ENCODE measurements at places on chromosomes 12 and 14.
A peak's percentile ranks its signal among the peaks of the same experiment; 100 is the strongest.

DNA sequence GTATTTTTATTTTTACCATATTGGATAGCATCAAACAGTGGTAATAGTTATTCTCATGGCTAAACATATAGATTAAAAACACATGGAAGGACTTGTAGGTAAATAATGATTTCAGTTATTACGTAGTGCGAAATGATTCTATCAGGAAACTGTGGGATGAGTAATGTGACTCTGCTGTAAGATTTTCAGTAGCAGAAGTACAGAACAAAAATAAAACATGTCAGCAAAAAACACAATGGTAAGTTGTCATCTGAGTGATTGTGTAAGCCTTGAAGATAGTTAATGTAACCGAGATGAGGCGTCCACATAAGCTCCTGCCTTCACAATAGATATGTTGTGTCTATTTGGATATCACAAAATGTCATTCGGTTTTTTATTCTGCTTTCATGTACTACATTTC, 99.8 kb downstream of the BORCS5 start:
- no peak for DNase-seq

DNA sequence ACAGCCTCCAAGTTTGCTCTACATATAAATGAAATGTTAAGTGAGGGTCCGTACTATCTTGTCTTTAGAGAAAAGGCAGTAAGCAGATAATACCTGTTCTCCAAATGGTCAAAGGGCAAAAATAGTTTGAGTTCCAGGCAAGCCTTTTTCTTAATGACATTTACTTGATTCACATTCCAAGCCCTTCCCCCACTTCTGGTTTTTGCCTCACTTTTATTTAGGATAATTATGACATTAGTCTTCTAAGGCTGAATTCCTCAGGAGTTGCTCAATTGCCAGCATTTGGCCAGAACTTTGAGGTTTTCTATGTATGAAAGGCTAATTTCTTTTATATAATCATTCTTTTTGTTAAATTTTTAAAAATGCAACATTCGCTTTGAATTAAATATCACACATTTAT, 62.5 kb upstream of the DUSP6 start:
- DNase-seq, result no peak

- DNase-seq, result no peak
Observed at GRCh38 chr12:14982991-14983390, 10.1 kb downstream of the PDE6H start.

- no peak for DNase-seq
Observed at GRCh38 chr14:22559041-22559440, 30.0 kb downstream of the DAD1 start.

- DNase-seq, result no peak
Observed at GRCh38 chr14:102693006-102693755, 84.1 kb upstream of the TRAF3 start.

DNA sequence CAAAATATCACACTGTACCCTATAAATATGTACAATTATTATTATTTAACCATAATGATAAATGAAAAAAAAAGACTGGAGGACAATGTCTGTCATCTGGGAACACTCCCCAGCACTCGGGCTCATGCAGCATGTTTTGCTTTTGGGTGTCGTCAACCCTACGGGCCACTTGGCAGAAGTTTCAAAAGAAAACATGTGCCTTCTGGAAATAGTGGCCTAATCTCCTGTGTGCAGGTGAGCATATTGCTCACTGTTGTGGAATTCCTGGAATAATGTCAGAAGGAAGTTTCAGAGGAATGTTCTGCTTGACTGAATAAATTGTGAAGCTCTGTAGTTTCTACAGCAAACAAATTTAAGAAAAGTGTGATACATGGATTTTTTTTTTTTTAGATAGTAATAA, 298.3 kb downstream of the SSPN start:
- DNase-seq, result no peak

DNA sequence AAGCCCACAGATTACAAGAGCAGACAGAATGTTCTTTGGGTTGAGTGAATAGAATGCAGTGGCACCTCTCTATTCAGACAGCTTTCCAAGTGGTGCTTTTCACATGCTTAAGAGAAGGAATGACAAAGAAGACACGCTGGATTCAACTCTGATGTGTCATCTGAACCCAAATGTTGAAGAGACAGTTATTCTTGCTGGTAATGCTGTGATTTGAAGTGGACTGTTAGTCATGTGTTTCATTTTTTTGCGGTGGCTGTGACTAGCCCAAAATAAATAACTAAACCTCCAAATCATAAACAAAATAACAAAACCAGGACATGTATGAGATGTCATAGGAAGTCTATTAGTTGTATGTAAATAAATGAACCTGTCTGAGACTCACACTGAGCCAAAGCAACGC, 391.8 kb upstream of the PRICKLE1 start:
- no peak for DNase-seq

- DNase-seq, result no peak
Observed at GRCh38 chr12:51953089-51953488, 1.6 kb downstream of the ACVR1B start.

GRCh38 chr12:27462151-27462694, 15.7 kb downstream of the SMCO2 start:
- no peak for DNase-seq

- no peak for DNase-seq
Observed at GRCh38 chr14:77206877-77207389, 25.3 kb downstream of the TMEM63C start.

GRCh38 chr14:56149995-56150394, 31.8 kb downstream of the PELI2 start:
- DNase-seq, result peak; percentile 7

DNA sequence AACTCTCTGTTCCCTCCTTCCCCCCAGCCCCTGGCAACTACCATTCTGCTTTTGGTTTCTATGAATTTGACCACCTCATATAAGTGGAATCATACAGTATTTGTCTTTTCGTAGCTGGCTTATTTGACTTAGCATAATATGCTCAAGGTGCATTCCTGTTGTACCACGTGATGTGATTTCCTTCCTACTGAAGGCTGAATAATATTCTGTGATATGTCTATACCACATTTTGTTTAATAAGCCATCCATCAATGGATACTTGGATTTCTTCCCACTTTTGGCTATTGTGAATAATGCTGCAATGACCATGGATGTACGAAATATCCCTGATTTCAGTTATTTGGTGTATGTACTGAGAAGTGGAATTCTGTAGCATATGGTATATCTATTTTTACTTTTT, 16.3 kb downstream of the NDUFA9 start:
- no peak for DNase-seq

- DNase-seq, result no peak
Observed at GRCh38 chr14:84856751-84857534, 673.0 kb upstream of the FLRT2 start.

GRCh38 chr12:124475295-124476010, 92.0 kb downstream of the NCOR2 start:
- no peak for DNase-seq

- no peak for DNase-seq
Observed at GRCh38 chr14:82113007-82113406, 579.4 kb upstream of the SEL1L start.

DNA sequence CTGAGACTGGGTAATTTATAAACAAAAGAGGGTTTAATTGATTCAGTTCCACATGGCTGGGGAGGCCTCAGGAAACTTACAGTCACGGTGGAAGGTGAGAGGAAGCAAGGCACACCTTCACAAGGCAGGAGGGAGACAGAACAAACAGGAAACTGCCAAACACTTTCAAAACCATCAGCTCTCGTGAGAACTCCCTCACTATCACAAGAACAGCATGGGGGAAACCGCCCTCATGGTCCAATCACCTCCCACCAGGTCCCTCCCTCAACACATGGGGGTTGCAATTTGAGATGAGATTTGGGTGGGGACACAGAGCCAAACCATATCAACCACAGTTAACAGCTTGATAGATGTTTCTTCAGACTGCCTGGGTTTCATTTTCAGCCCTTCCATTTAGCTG, 6.2 kb upstream of the GNPNAT1 start:
- DNase-seq, result no peak

GRCh38 chr12:93128332-93128707, 199.2 kb upstream of the EEA1 start:
- DNase-seq, result no peak

GRCh38 chr14:78135450-78135891, 34.7 kb upstream of the NRXN3 start:
- no peak for DNase-seq

DNA sequence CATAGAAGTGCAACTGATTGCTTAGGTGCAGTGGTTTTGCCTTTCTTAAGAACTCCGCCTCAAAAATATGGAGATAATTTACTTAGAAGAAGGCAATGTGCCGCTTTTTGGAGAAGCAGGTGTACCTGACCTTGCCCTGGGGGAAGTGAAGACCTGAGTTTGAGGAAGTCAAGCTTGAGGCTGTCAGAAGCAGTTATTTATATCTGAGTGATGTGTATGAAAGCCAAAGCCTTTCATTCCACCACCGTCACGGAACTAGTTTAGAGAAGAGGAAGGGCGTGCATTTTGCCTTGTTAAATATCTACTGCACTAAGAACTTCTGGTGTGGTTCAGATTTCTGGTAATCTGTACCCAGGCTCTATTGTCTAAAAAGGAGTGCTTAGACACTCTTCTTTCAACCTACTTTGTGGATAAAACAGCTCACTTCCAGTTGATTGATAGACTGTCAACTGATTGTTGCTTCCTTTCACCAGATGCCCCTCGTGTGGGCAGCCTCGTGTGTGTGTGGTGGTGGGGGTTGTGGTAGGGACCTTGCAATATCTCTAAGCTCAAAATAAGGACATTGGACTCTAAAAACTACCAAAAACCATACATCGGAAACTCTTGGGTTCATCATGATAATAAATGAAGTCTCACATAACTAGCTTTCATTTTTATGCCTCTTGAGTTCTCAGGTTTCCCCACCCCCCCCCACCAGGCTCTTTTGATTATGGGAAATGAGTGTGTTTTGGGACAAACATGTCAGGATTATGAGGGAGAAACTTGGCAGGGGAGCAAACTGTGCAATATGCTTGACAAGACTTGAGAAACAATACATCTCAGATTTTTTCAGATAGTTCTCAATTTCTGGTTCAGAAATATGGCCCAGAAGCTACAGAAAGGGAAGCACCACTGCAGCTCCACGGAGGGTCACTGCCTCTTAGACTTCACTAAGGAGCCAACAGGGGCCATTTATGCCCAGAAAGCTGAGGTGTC, 78.6 kb downstream of the ARF6 start:
- peak; percentile 62 for DNase-seq

DNA sequence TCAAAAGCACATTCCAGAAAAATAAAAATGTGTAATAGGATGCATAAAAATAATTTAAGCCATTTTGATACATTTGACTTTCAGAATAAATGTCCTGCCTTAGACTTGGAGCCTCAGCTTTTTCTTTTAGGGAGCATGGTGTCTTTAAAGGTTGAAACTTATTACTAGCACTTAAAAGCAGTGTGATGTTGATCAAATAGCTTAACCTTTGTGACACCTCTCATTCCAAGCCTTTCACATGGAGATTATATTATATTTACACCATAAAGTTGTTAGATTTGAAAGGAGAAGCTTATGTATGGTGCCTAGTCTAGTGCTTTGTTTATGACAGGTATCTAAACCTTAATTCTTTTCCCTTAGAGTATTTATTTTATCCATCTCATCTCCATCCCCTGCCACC, 61.9 kb downstream of the KTN1 start:
- no peak for DNase-seq

DNA sequence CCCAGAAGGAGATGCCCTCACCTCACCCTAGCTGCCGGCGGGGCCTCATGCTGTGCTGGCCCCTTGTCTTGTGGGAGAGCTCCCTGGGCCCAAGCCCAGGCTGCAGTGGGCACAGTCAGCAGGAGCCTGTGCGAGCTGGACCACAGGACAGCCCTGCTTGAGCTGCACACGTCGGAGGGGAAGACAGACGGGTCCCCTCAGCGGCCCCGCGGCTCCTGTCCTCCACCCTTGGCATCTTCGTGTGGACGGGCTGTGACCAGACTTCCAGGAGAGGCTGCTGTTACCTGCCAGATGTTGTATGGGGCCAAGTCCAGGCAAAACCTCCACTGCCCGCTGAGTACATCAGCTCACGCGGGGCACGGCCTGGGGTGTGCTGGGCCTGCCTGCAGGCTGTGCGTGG, 9.4 kb upstream of the TEX22 start:
- no peak for DNase-seq

DNA sequence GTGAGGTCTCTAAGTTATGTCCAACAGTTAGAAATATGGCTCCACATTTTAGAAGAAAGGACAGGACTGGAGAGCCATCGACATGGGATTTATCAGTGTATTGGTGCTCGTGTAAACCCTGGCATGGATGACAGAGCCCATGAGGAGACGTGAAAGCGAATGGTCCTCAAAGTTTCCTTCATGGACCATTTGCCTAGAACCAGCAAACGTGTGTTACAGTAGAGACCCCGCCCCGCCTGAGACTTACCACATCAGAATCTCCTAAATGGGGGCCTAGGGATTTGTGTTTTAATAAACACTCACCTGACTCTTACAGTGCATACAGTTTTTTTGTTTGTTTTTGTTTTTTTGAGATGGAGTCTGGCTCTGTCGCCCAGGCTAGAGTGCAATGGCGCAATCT, 12.2 kb downstream of the EVL start:
- no peak for DNase-seq

- peak; percentile 91 for DNase-seq
Observed at GRCh38 chr12:118055144-118055557, 5.8 kb downstream of the WSB2 start.

- peak; percentile 27 for DNase-seq
Observed at GRCh38 chr14:104149617-104150135, 11.3 kb downstream of the KIF26A start.

GRCh38 chr12:109804820-109805761, 28.1 kb downstream of the TRPV4 start:
- peak; percentile 24 for DNase-seq

DNA sequence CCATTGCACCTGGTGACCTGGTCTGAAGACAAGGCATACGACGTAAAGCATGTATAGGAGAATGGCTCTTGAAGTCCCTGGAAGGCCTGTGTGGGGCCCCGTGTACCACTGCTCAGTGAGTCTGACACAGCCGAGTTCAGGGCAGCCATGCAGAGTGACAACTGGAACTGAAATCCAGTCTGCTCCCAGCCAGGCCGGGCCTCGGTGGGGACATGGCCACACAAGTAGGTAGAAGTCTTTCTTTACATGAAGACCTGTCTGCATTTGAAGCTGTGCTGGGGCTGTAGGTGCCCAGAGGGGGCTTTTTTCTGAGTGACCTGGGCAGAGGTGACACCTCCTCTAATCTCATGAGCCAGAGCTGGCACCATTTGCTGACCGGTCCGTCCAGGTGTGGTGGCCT, 35.7 kb downstream of the ADGRD1 start:
- no peak for DNase-seq
